Stimulated activated CD8-positive, alpha-beta memory T cell treated with anti-CD3 and anti-CD28 coated beads, Interleukin-7, amount 100 ng/mL, for 4 hours (primary cell): ENCODE measurements at places on chromosomes 3 and 15.

DNA sequence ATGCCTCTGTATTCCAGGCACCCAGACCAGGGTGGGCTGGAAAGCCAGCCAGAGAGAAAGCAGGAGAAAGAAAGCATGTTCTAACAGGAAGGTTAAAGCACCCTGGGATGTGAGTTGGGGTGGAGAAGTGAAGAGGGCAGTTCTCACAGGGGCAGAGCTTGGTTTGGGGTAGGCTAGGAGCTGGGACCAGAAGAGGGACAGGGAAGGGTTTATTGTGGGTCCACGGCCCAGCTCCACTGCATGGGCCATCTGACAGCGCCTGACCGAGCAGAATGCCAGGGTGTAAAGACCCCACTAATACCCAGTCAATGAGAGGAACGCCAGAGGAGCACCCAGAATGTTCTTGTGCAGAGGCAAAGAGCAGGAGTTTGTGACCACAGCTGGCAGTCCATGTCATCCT, 27.1 kb upstream of the MAGEF1 start:
- DNase-seq: no peak

- no peak for DNase-seq
Measured at GRCh38 chr3:144029769-144030168, 58.1 kb downstream of the DIPK2A start.

DNA sequence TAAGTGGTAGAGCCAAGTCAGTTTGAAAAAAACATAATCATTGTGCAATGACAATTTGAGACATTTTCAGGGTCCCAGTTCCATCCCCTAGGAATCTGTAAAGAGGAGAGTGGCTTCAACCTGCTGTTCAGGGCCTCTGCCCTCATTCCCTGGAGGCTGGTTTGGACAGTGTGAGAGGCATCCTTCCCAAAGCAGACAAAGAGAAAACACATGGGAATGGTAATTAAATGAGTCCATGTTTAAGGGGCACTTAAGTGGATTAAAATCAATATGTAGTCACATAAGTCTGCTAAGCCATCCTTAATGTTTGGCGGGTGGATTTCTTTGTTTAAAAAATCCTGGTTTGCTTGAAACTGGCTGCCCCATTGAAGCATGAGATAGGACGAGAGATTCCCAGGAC, 146.3 kb upstream of the CTDSPL start:
- no peak for DNase-seq

- DNase-seq: no peak
Measured at GRCh38 chr15:90227816-90228772, 5.6 kb downstream of the CIB1 start.

GRCh38 chr3:36244728-36245127, 135.6 kb upstream of the STAC start:
- no peak for DNase-seq

GRCh38 chr15:58260725-58261267, 122.6 kb downstream of the AQP9 start:
- DNase-seq: no peak

- DNase-seq: no peak
Measured at GRCh38 chr3:131394400-131394799, 12.8 kb downstream of the NUDT16 start.

- DNase-seq: no peak
Measured at GRCh38 chr3:141051443-141052200, 475 bp downstream of the SPSB4 start.

- DNase-seq: no peak
Measured at GRCh38 chr3:45984331-45985312, 11.0 kb downstream of the FYCO1 start.

DNA sequence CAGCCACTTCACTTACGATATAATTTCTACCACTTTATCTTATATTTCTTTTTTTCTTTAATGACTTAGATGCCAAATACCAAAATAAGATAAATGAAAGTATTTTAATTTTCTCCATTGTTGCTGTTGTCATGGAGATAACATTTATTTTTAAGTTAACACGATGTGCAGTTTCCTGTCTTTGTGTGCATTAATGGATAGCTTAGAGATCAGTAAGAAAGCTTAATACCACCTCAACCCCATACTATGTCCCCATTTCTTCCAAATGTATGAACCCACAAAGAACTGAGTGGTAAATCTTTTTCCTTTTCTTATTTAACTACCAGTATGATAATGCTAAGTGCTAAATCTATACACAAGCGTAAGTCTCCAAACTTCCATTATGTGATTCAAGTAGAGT, 17.1 kb downstream of the PCNP start:
- no peak for DNase-seq

GRCh38 chr3:133955892-133956291, 60.2 kb upstream of the RAB6B start:
- DNase-seq: no peak

- DNase-seq: no peak
Measured at GRCh38 chr3:152127058-152127457, 141.7 kb upstream of the MBNL1 start.

DNA sequence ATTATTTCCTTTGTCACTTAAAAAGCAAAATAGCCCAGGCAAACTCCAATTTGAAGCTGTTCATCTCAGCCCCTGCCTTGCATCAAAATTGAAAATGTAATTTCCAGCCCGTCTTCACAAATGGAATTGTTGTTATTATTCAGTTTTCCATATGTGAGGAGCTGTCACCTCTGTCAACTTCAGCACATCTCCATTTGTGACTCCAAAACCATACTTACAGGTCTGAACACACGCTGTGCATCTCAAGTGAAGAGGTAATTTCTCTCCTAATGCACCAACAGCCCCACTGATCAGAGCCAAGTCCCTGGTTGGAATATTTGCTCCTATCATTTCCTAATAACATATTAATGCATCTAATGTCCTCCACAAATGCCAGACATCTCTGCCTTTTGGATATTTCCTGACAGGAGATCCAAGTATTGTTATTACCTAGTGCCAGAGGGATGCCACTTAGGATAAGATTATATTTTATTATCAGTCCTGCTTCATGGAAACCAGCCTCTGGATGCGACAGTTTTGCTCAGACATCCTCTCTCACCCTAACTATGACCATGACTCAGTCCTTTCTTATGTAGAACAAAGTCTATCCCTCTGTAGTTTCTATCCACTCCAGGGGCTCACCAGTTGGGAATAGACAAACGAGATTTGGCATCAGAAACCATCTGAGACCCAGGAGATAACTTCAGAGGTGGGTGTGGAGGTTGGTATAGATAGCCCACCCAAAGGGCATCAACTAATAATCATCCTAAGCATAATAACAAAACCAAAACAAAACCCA, 379.8 kb downstream of the VPS13C start:
- DNase-seq: no peak

DNA sequence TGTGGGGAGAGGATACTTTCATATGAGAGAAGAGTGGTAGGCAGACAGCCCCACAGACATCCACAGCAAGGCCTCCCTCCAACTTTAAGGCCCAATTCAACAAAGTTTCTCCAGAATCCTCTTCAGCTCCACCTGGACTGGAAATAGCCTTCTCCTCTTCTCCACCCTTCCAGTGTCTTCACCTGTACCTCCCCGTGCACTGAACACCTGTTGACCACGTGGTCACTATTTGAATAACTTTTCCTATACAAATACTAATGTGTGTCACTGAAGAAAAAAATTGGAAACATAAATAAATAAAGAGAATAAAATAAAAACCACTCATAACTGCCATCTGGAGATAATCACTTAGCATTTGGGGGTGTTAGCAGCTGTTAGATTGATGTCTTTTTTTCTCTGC, 52.9 kb downstream of the CCNL1 start:
- DNase-seq: no peak

DNA sequence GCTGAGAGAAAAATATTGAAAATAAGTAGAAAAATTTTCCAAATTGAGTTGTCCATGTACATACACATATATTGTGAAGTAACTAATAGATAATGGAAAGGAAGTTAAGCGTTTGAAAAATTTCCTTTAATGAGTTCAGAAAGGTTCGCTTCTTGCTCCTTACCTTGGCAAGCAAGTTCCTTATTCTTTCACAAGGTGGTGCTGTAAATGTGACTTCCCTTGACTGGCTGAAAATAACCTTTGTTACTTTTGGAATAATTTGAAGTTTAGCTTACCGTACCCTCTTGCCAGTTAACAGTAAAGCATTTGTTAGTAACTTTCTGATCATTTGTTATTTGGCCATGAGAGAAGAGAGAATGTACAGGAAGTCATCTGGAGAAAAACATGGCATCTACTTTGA, 41.6 kb downstream of the PYDC2 start:
- DNase-seq: no peak

- DNase-seq: no peak
Measured at GRCh38 chr3:138254216-138254615, 67.1 kb downstream of the ARMC8 start.

DNA sequence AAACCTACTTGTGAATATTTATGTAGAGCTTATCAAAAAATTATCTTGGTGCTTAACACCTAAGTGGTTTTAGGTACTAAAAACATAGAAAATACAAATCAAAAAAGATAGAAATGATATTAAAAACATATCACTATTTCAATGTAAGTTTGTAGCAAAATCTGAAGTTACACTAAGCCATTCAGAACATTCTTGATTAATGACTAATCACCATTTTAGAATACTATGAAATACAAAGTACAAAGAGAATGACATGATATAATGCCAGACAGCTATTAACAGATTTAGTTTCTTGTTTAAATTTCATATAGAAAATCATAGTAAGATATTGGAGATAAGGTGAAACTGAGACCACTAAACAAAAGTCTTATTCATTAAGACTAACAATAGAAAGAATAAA, 169.7 kb upstream of the AGTR1 start:
- no peak for DNase-seq
